ENCODE measurements at places on chromosomes 4 and X.

- no peak for DNase-seq
These were observed 43.5 kb downstream of the CLCN3 start for GRCh38 chr4:169663831-169664230.

- no peak for DNase-seq
These were observed 107.0 kb downstream of the CT47B1 start for GRCh38 chrX:120768681-120769080.

GRCh38 chr4:7397206-7398103 lies 37.3 kb downstream of the PSAPL1 start:
- DNase-seq: no peak

DNA sequence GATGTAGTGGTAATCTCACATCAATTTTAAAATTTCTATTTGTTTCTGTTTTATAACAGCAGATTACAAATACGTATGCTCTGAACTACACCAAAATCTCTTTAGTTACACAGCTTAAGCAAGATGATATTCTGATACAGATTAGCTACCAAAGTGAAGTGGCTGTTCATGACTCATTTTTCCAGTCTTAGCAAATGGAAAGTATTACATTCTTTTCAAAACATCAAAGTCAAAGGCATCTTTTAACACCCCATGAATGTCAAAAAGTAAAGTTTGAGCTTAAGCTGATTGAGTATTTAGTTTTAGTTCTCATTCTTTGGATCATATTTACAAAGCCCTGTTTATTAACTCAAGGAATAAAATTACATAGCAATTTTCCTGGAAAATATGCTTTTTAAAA lies 6.6 kb upstream of the HPGDS start:
- DNase-seq: no peak

GRCh38 chr4:1871471-1872021 lies 353 bp downstream of the NSD2 start:
- DNase-seq: no peak

DNA sequence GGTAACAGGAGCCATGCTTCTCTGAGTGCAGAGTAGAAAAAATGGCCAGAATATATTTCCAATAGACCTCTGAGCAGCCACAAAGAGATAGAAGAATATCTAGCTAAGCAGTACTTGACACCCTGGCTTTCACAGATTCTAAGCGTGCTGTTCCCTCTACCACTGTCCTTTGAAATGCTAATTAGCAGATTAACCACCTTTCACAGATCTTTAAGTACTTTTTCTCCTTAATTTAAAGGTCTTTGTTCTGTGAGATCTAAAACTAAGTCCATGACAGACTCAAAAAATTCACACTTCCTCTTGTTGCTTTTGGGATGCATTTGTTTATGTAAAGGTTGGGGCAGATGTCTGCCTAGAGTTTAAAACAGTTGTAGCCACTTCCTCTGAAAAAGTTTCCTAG lies 28.3 kb upstream of the MAGEC2 start:
- no peak for DNase-seq

DNA sequence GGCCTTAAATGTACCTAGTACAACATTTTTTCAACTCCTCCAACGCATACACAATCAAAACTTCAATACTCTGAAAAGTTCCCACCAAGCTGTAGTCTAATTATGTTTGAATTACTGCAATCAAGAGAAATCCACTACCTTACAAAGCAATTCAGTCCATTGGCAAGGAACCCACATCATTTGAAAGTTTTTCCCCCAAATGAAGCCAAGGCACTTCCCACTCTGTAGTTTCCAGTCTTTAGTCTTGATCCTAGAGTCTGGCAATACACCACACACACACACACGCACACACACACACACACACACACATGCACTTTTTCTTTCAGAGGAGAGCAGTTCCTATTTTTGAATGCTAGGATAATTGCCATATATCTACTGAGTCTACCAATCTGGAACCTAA lies 79.6 kb downstream of the ANTXR2 start:
- no peak for DNase-seq

GRCh38 chrX:11381464-11381863 lies 88.3 kb downstream of the AMELX start:
- DNase-seq: peak; percentile 2

DNA sequence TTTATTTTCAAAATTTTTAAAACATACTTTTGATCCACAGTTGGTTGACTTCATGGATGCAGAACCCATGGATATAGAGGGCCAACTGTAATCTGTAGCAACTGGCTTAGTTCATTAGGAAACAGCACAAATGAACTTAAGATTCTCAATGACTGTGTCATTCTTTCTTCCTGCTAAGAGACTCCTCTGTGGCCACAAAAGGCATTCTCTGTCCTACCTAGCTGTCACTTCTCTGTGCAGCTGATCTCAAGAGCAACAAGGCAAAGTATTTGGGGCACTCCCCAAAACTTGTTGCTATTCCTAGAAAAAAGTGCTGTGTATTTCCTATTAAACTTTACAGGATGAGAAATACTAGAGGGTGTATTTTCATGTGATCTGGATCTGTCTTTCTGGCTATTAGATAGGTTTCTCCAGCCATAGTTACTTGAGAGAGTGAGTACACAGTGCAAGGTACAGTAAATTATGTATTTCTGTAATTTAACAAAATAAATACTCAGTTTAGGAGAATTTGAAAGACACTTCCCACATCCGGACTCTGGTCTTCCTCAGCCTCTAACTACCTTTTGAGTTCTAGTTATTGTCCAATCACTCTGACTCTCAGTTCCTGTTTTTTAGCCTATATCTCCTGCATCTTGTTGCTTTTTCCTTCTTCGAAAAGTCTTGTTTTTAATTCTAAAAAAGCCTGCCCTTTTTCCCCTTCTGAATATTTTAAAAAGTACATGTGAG lies 21.8 kb downstream of the TLR2 start:
- DNase-seq: no peak

GRCh38 chr4:2818351-2818939 lies 25.2 kb upstream of the ADD1 start:
- DNase-seq: no peak

DNA sequence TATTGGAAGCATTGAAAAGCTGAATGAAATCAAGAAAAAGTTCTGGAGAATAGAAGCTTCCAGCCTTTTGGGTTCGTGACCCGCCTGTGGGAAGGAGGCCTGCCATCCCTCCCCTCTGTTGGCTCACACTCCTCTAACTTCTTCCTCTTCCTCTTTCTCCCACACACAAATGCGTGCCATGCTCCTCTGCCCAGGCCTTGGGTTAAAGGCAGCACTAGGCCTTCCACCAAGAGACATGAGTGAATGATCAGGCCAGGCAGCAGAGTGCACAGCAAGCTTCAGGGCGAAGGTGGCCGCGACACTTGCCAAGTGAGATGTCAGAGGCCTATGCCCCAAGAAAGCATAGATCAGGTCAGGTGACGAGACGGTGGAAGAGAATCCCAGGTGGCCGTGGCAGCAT lies 38.4 kb downstream of the FAM193A start:
- DNase-seq: no peak

DNA sequence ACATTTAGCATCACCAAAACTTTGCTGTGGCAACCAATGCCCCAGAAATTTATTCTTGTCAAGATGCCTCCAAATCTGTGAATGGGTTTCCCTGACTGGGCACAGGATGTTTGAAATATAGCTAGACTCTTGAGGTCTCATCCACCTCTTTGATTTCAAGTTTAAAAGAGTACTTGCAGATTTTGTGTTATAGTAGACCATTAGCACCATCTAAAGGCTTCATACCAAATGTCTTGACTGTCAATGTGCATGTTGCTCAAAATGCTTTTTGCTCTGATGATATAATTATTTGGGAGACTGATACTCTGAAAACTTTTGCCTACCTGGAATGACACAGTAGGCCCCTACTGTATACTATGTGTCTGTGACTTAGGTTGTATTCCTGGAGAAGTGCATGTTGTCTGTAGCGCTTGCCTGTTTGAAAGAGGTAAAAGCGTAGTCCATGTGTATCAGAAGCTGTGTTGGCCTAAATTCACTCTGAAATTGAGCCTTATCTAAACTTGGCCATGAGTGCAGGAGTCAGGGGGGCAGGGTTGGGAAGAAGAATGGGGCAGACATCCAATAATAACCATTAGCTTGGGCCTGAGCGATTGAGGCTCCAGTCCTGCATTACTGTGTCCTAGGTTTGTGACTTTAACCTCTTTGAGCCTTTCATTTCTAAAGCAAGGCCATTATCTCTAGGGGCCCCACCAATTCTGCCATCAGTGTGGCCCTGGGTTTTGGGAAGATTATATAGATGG lies 33.8 kb downstream of the NDP start:
- no peak for DNase-seq

DNA sequence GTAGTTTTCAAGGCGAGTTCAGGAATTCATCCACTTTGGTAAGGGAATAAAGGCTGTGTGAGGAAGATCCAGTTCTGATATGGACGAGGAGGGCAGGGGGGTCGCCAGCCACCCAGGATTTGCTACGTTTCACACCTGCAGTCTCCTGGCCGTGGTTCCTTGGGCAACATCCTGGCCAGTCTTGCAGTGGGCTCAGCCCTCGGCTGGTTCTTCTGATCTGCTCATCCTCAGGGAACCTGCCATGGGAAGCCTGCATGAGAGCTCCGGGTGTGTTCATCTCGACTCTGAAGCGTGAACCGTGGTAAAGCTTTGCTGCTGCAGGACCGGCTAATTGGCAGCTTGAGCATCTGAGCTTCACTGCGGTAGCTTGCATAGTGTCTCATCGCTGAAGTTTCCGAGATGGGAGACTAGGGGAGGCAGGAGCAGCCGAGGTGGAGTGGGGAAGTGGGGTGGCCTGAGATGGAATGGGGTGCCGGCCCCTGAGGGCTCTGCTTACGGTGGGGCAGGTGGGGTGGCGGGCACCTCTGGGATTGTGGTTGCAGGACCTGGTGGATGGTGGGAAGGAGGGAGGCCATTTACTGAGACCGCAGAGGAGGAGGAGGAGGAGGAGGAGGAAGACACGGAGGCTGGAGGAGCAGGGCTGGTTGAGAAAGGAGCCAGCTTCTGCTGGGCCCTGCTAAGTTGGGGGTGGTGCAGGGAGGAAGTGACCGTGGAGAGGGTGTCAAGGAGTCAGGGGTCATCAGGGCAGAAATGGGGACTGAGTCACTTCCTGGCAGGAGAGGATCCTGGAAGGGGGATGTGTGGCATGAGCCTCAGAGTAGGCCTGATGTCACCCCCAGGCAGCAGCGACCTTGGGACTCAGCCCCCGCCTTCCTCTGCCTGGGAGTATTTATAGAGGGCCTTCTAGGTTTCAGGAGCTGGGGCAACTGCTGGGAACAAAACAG lies 213.1 kb upstream of the PSAPL1 start:
- DNase-seq: no peak

DNA sequence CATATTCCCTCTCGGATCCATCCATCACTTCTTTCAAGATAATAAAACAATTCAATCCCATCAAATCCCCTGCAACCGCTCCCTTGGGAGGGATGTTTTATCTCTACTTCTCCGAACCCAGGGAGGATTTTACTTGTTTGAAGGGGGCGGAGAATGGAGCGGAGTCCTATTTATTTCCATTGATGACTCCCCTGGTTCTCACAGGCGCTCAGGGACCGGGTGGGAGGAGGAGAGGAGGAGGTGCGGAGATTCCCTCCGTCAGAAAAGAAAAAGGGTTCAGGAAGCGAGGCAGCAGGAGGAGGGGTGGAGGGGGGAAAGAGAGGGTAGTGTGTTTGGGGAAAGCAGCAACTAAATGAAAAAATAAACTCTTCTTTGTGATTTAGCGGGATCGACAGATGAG lies 2.1 kb downstream of the NDNF start:
- no peak for DNase-seq

GRCh38 chr4:41590591-41590990 lies 52.6 kb downstream of the LIMCH1 start:
- no peak for DNase-seq

GRCh38 chr4:15893962-15894361 lies 44.6 kb downstream of the FGFBP1 start:
- no peak for DNase-seq

- DNase-seq: no peak
These were observed 9.5 kb upstream of the PDLIM5 start for GRCh38 chr4:94442251-94442650.

GRCh38 chr4:8073206-8073863 lies 85.3 kb downstream of the ABLIM2 start:
- DNase-seq: no peak

DNA sequence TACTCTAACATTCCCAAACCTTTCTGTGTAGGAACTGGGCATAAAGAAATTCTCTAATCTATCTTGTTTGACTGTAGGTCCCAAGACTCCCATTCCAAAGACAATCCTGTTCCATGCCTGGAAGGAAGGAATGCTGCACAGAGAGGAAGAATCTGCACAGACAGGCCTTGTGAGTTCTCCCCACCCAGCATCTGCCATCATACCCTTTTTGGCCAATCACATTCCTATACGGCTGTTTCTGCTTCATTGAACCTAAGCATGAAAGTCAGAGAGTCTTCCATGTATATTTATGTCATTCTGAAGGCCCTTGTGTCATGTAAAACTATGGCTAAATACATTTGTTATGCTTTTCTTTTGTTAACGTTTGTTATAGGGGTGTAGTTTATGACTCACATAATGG lies 667.7 kb upstream of the IGFBP7 start:
- DNase-seq: no peak

GRCh38 chrX:38973322-38973721 lies 172.1 kb downstream of the MID1IP1 start:
- DNase-seq: no peak

DNA sequence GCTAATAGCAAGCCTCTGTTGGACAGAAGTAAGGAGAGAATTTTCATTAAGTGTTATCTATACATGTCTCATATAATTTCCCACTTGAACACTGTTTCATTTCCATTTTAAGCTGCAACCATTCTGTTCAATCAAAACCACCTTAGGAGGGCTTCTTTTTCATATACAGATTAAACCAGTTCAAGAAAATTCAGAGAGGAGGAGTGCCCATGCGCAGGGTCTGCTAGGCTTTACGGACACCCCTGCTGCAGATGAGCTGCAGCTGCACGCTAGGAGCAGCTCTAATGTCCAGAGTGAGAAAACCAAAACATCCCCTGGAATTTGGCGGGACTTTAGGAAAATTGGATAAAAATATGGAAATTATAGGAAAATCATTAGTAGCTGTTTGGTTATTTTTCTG lies 541.0 kb downstream of the SPRY1 start:
- no peak for DNase-seq

DNA sequence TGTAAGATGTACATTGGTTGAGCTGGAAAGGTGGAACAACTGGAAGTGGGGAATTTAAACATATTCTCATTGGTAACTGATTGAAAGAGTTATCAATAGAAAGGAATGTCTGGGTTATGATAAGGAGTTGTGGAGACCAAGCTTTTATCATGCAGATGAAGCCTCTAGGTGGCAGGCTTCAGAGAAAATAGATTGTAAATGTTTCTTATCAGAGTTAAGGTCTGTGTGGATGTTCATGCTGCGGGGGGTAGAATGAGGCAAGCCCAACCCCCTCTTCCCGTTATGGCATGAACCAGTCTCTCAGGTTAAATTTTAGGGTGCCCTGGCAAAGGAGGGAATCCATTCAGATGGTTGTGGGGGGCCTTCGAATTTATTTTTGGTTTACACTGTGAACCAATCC lies 16.0 kb downstream of the ARSD start:
- no peak for DNase-seq

GRCh38 chrX:10310511-10310910 lies 153.7 kb downstream of the CLCN4 start:
- DNase-seq: no peak

- DNase-seq: no peak
These were observed 552.6 kb upstream of the INTU start for GRCh38 chr4:127080141-127080540.

GRCh38 chrX:112874175-112874574 lies 33.5 kb upstream of the AMOT start:
- no peak for DNase-seq
